ENCODE measurements at places on chromosomes 1 and 21.

DNA sequence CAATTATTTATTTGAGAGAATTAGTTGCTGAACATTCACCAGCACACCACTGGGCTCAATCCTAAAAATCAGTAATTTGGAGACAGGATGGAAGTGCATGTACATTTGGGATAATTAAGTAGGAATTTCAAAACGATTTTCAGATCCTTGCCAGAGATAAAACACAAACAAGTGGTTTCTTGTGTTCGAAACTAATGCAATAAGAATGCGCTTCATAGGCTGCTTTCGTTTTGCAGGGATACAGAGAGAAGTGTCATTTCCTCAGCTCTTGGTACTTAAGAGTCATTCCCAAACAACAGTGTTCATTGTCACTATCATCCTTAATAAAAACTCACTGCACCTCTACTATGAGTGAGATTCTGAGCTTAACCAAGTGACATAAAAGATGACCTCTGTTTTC, 20.6 kb upstream of the USP24 start:
- no peak for DNase-seq

DNA sequence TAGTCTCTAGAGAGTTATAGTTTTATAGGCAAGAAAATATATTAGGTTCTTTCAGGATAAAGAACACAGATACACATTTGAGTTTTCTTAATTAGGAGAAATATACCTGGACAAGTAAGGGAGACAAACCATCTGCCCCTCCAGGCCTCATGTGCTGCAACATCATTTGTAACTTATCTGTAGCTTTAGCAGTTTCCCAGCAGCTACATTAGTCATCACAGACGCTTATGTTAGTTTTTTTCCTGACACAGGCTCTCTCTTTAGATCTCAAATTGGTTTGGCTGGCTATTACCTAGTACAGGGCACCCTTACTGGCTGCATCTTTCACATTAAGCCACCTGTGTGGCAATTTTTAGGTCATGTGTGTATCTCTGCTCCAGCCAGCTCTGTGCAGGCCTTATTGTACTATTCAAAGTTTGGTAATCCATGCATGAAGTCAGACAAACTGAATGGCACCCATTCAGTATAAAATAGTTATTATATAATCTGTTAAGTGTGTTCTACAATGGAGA, 25.9 kb downstream of the GNPAT start:
- no peak for DNase-seq

- no peak for DNase-seq
Observed at GRCh38 chr1:244087611-244088010, 36.5 kb downstream of the ZBTB18 start.

DNA sequence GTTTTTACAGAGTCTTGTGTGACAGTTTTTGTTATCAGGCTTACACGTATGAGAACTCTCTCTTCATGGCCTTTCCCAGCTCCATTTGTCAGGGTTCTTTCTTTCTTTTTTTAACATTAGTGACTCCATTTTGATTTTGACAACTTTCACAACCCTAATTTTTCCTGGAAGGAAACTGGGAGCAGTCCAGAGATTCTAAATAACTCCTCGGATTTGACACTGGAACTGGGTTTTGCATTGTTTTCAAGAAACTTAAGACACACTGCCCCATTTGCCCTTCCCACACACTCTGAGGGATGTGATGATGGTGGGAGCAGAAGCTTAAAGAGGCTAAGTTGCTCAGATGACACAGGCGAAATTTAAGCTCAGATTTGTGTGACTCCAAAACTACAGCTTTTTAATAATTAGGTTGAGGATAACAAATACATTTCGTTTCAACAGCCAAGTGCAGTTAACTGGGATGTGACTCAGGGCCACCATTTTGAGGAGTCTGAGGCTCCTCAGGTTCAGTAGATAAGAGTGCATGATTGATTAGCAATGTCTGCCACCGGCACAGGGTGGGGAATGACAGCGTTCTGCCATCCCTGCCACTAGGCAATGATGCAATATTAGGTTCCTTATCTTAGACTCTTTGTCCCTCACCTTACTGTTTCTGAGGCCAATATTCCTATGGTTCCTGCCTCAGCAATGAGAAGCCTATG, 95.1 kb upstream of the ATP1A1 start:
- no peak for DNase-seq

DNA sequence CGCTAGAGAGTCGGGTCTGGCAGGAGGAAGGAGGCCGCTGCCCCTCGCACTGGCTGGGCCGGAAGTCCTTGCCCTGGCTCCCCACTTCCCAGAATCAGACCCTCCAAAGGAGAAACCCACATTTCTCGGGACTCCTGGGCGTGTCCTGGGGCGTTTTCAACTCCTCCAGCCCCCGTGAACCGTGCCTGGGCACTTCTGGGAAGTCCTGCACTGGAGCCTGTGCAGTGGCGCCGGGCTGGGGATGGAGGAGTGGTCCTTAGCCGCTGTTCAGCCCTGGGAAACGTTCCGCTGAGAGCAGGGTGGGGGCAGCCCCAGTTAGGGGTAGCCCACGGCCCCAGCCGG, 3.0 kb downstream of the IGSF21 start:
- no peak for DNase-seq
